ENCODE measurements at places on chromosomes 4 and X.

DNA sequence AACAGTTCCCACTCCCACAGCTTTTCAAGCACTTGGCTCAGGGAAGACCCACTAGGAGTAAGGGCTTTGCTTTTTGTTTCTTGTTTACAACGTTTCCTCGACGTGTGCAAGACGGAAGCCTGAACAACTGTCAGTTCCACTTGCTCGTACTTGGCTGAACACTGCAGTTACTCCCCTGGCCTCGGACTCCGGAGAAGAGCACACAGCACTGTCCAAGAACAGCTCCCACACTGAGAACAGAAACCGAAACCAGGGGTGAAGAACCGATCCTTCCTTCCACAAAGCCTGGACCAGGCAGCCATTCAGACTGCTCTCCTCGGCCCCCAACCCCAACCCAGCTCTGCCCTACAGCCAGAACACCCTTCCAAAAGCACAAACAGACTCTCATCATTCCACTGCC lies 25.5 kb downstream of the IRF2 start:
- DNase-seq, result no peak

DNA sequence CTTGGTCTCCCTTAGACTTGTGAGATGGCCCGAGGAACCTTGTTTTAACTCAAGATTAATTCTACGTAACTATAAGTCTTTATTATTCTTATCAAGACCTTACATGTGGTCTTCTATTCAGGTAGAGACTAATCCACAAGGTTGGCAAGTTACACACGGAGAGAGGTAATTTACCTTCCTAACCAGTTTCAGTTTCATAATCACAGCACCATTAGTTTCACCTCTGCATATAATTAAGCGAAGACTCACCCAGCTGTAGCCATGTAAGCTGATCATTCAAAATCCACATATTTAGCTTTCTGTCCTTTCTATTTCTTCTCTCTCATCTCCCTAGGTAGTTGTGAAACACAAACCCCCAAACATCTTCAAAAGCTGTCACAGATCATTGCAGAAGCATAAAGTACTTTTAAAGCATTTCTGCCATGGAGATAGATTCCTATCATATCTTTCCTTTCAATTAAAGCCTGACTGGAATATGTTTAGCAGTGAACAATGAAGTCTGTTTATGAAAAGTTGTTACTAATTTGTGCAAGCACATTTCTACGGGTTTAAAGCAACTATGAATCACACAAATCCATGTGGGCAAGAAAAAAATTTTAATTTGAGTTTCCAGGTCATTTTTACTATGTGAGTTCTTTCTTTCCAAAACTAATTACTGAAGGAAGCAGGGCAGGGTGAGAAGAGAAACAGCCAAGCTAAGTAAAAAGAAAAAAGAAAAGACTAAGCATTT lies 78.5 kb downstream of the BTC start:
- DNase-seq, result no peak

DNA sequence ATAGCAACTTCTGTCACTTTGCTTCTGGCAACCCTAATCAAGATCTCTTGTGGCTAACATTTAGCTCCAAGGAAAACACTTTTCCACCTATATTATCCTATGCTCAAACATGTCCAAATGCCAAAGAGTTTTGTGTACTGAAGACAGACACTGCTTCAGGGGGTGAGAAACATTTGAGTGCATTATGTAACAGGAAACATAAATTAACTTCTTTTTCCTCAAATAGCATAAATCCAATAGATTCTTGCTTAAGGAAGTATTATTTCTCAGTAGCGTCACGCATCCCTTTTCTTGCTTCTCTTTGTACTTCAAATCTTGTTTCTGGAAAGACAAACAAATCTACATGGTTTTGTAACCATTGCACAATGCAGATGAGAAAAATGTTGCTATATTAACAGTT lies 839.1 kb downstream of the GLUD2 start:
- DNase-seq, result no peak

DNA sequence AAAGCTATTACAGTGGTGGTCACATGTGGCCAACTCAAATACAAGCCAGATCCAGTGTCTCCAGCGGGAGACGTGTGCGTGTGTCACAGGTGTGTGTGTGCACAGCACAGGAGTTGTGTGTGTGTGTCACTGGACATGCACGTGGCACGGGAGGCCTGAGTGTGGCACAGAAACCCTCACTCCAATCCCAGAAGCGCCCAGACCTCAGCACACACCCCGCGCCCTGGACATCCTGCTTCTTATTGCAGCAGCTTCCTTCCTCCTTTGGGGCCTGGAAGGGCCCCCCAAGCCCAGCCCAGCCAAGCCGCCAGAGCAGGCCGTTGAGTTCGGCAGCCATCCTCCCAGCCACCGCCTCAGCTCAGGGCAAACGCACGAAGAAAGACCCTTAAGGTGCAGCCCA lies 37.9 kb downstream of the ACOX3 start:
- no peak for DNase-seq

GRCh38 chrX:151711154-151711553 lies 4.7 kb upstream of the FATE1 start:
- DNase-seq, result no peak

DNA sequence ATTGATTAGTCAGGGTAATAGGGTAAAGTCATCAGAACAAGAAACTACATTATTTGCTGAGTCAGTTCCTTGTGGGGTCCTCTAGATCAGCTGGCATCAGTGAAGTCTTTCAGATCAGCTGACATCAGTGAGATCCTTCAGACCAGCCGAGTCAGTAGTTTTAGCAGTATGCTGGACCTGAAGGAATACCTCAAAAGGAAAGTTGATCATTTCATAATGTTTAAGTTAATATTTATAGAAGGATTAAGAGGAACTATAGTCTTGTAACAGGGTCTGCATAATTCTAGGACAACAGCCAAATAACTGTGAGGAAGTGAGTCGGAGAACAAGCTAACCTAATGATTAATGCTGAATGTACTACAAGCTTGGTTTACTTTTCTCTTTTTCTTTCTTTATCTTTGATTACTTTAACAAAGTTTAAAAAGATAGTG lies 958 bp upstream of the UGT2B7 start:
- no peak for DNase-seq

GRCh38 chrX:19879181-19879580 lies 8.2 kb downstream of the SH3KBP1 start:
- no peak for DNase-seq

DNA sequence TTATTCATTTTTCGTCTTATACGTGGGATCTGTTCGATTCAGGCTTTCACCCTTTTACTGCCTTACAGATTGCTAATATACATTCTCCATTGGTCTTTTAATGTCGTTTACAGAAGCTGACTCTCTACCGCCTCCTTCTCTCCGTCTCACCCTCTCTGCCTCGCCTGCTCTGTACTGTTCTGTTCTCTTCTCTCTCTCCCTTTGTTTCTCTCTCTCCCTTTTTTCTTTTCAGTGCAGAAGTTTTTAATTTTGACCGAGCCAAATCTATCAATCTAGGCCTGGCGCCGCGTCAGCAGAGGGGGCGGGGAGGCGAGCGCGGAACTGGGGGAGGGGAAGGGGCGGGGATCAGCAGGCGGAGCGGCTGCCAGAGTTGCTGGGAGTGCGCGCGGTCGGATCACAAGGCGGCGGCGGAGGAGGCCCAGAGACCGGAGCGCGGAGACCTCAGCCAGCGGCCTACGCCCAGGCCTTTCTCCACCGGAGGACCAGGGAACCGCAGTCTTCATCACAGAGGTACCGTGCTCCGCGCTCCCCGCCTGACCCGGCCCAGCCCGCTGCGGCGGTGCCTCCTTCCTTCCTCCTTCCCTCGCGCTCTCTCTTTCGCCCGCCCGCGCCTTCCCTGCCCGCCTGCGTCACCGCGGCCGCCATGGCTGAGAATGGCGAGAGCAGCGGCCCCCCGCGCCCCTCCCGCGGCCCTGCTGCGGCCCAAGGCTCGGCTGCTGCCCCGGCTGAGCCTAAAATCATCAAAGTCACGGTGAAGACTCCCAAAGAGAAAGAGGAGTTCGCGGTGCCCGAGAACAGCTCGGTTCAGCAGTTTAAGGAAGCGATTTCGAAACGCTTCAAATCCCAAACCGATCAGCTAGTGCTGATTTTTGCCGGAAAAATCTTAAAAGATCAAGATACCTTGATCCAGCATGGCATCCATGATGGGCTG lies at the start of gene UBQLN2:
UBQLN2 (plus strand) TSS at position 397 of the 931 bp plus-strand sequence; CDS start at position 644, 247 bp downstream.
- peak; percentile 39 for DNase-seq

DNA sequence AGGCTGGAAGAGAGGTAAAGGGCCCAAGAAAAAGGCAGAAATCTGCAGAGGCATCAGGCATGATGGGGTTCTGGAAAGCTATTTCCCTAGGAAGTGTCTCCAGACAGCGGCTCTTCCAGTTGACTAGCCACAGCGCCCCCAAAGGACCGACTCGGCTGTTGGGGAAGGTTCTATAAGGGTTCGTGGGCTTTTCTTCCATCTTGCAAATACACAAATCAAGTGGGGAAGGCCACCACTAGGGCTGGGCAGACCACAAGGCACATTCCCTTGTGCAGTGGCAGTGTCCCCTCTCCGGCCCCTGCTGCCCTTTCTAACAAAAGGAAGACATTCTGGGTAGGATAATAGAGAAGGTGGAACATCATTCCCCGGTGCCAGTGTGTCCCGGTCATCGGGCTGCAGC lies 18.2 kb downstream of the BCOR start:
- no peak for DNase-seq

DNA sequence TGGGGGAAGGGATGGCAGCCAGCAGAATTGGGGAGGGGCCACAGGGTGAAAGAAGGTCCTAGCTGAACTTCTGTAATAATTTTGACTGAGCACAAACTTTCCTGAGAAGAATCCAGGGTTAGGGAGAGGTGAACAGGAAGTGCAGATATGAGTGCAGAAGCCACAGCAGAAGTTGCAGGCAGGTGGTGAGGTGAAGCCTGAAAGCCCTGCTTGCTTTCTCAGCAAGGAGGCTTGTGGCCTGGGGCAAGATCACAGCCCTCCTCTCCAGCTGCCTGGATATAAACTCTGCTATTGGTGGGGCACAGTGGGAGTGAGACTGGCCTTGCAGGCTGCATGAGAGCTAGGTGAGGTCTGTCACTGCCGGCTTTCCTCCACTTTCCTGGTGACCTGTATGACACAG lies 44.1 kb upstream of the UPRT start:
- no peak for DNase-seq

- DNase-seq, result no peak
These were observed 2.3 kb upstream of the SLC35A2 start for GRCh38 chrX:48913605-48914366.

GRCh38 chr4:168096407-168096784 lies 4.1 kb downstream of the ANXA10 start:
- DNase-seq, result no peak

DNA sequence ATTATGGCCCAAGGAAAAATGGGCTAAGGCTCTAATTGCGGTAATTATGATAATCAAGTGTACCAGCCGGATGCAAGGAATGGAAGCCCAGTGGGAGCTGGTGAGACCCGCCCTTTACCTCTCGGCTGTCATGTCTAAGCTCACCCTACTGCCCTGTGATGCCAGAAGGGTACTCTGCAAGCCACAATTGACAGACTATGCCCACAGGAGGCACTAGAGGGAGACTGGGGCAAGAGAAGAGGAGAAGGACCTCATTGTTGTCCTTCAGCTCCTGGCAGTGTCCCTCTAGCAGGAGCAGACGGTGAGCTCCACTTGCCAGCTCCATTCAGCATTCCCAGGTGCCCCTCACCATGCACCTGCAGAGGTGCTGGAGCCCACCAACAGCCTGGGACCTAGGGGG lies 141.8 kb downstream of the SMIM20 start:
- DNase-seq, result no peak

DNA sequence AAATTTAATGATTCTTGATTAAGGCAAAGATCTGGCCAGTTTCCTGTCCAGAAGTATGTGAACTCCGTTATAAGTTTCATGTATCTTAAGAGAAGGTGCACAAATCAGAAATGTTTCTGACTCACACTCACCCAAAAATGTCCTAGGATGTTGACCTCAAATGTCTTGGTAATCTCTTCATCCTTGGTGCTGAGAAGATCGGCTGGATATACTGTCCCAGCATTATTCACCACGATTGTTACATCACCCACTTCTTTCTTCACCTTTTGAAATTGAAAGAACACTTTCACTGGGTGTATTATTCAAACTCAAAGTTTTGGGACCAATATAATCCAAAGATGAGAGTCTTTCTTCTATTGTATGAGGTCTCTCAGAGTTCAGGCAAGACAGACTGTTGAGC lies 5.7 kb downstream of the HSD17B13 start:
- no peak for DNase-seq

DNA sequence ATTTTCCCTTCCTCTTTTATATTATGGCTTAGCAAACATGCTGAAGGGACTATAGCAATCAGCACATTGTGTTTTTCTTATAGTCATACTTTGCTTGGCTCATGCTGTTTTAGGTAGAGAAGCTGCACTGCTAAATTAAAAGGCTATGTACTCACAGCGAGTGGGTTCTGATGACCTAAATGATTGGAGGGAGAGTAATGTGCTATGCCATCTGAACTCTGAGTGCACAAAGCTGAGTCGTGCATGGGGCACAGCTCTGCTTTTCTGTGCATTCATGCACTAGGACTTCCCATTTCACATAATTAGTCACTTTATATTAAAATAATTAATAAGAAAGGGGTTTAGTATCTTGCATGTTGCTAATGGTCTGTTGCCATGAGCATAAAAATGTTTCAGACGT lies 132.7 kb upstream of the ADGRL3 start:
- DNase-seq, result no peak

DNA sequence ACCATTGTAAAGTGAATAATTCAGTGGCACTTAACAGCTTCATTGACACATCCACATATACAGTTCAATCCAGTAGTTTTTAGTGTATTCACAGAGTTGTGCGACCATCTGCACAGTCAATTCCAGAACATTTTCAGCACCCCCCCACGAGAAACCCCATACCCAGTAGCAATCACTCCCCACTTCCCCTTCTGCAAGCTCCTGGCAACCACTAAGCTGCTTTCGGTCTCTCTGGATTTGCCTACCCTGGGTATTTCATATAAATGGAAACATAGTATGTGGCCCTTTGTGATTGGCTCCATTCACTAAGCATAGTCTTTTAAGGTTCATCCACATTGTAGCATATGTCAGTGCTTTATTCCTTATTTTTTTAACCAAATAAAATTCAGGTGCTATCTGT lies 10.0 kb downstream of the MSL3 start:
- DNase-seq, result no peak

- DNase-seq, result peak; percentile 23
These were observed 737 bp downstream of the FGF2 start for GRCh38 chr4:122827258-122827878.

- no peak for DNase-seq
These were observed 23.3 kb upstream of the FRAS1 start for GRCh38 chr4:78033861-78034260.

All from neuronal stem cell (in vitro differentiated cells).